ENCODE measurements at places on chromosomes 13 and 19. TPM values are rescaled to one million over a fixed set of nuclear protein-coding genes. Genes with fewer than 3 reads are reported as not detected.

Gene PNMA8A
- not detected for total RNA-seq

Gene PEAK3
- 1.2 TPM for total RNA-seq

Gene OVOL3
- total RNA-seq, result not detected

Gene CEACAM19
- 0.78 TPM for total RNA-seq

Gene IZUMO4
- total RNA-seq, result 19.1 TPM

Gene SPIB
- total RNA-seq, result 0.95 TPM

Gene CRLF1
- not detected for total RNA-seq

Gene KLF1
- total RNA-seq, result 0.41 TPM

Gene C19orf38
- 5.7 TPM for total RNA-seq

Gene F2RL3
- total RNA-seq, result 0.12 TPM

Gene SLC17A7
- 0.15 TPM for total RNA-seq

Gene RFPL4A
- total RNA-seq, result not detected

Gene ZNF841
- total RNA-seq, result 27.0 TPM

Gene ERCC1
- 86.2 TPM for total RNA-seq

Gene CDC42EP5
- total RNA-seq, result not detected

Gene CTXN1
- total RNA-seq, result not detected

Gene REEP6
- total RNA-seq, result 1.7 TPM

Gene FGF9
- not detected for total RNA-seq

Gene FXYD1
- total RNA-seq, result not detected

Gene MAST1
- total RNA-seq, result 1.1 TPM

Gene CYP4F3
- 0.05 TPM for total RNA-seq

Gene HSPB6
- not detected for total RNA-seq

Gene PODNL1
- 0.42 TPM for total RNA-seq

Gene TICAM1
- 25.9 TPM for total RNA-seq

Gene POU4F1
- total RNA-seq, result 0.46 TPM

Gene SEMA6B
- not detected for total RNA-seq

Gene PCID2
- 71.4 TPM for total RNA-seq

Gene GJB2
- total RNA-seq, result 3.9 TPM

Data from T-helper 1 cell treated with Interleukin-12 subunit alpha and Interleukin-12 subunit beta and Interleukin-4 antibody, amounts not matched to agents 30 ng/mL and 1 ng/mL, for 36 hours (primary cell).